Fibroblast of lung (primary cell): ENCODE measurements at places on chromosomes 12 and 14. TPM values are rescaled to one million over a fixed set of nuclear protein-coding genes. Genes with fewer than 3 reads are reported as not detected.

DNA sequence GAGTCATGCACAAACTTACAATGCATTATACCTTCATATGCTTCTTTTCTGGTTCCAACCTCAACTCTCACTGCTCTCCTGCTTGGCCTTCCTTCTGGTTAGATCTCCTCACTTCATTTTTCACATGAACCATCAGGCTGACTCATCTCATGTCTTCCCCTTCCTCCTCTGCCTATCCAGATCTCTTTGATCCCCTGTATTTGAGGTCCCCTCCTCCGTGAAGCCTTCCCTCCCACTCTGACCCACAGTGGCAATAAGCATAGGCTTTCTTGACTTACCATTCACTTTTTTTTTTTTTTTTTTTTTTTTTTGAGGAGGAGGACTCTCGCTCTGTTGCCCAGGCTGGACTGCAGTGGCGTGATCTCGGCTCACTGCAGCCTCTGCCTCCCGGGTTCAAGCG is 14.7 kb upstream of the ASIC1 start:
- no peak for DNase-seq

DNA sequence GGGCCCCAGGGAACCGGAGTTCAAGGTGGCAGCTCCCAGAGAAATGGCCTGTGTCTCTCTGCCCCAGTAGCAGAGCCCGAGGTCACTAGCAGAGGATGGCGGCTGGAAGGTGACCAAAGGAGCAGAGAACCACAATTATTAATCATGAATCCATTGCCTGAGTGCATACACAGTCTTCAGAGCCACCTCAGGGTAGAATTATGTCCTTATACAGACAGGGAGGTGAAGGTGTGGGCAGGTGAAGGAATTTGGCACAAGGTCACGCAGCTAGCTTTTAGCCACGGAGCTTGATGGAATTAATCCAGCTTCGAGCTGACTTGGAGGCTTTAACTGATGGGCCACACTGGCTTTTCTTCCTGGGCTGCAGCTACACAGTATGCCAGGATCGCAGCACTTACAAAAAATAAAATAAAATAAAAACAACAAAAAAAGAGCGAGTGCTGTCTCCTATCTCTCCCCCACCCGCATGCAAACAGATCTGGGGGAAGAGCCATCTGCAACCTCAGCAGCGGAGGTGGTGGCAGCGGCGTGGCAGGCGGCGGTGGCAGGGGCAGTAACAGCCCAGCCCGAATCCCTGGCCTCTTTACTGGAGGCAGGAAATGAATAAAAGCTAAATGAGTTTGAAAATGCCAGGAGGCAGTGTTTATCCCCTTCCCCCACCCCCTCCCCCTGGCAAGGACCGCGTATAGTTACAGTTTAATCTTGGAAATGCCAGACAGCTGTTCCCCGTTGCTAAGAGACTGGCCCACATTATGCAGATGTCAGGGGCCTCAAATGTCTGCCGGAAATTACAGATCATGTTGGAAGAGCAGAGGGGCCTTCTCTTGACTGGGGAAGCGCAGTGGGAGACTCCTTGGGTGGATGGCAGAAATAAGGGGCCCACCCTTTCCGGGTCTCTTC is 93.5 kb downstream of the LRRC74A start:
- DNase-seq: peak; percentile 91

- no peak for DNase-seq
Measured at GRCh38 chr14:102662636-102663430, 70.4 kb downstream of the RCOR1 start.

DNA sequence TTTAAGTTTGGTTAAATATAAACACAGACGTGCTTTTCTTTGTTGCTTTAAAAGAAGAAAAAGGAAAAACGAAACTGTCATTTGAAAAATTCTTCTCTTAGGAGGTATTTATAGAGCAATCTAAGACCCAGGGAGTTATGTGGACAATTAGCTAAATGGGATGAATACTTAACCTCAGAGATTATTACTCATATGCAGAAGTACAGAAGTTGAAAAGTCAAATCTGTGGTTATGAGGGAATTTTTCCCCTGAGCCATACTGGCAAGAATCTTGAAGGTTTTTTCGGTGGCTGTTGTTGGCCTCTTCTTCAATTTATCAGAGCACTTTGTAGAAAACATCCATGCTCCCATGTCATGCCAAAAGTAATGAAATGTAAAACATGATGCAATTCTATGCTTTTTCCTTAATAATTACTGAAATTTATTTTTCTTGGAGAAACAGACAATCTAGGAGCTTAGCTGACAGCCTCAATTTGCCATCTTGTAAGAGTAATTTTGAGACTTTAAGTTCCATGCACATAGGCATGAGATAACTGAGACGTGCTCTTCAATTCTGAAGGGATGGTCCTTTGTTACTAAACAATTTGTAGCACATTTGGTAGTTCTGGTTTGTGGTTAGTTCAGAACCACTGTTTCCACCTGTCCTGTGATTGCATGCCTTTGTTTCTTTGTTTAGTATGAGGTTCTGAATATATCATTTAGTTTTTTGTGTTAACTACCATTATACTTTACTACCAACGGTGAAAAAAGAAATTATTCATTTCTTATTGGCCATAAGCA is 126.6 kb downstream of the BCAT1 start:
- DNase-seq: peak; percentile 90

DNA sequence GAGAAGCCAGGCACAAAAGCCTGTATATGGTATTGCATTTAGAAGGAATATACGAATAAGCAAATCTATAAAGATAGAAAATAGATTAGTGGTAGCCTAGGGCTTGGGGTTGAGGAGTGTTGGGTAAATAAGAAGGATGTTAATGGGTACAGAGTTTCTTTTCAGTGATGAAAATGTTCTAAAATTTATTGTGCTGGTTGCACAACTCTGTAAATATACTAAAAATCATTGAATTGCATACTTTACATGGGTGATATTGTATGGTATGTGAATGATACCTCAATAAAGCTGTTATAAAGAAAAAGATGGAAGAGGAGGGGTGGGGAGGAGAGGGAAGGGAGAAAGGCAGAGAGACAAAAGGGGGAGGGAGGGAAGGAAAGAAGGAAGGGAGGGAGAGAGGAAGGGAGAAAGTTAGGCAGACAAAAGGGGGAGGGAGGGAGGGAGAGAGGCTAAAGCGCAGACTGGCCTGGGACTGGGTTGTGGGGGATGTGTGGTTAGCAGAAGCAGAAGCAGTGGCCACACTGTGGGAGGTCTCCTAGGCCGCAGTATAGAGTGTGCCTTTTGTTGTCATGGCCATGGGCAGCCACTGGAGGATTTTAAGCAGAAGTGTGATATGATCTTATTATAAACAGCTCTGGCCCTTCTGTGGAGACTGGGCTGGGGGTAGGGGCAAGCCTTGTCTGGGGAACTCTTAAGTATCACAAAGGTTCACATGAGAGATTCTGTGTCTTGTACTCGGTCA is 73.6 kb upstream of the ELK3 start:
- peak; percentile 26 for DNase-seq

- no peak for DNase-seq
Measured at GRCh38 chr14:24181371-24182077, 7.1 kb downstream of the IPO4 start.

DNA sequence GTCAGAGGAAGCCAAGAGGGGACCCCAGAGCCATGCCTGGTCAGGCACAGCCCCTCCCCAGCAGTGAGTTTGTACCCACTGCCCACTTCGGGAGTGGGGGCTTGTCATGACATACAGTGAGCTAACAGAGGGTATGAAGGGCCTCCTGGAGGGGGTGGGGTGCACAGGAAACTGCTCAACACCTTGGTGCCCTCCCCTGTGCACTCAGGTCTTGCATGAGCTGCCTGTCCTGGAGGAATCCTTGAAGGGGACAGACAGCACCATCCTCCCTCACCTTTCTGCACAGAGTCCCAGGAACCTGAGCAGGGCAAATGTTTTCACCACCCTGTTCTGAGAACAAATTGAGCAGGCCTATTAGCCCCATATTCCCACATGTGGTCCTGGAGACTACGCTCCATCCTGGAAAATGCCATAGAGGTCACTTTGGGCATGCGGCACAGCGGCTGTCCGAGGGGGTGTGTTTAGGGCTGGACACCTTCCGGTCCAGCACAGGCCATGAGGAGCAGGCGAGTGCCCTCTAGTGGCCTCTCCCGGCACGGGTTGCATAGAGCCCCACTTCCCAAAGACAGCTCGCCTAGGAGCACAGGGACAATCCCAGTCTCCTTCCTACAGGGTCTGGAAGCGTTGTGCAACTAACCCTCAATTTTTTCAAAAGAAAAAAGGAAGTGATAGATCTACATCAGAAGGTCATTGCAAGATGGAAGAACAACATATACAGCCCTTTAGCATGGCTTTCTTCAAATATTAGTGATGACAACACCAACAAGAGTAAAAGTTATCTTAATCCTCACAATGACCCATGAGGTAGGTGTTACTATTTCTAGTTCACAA is 31.9 kb upstream of the ZFP36L1 start:
- DNase-seq: peak; percentile 69

DNA sequence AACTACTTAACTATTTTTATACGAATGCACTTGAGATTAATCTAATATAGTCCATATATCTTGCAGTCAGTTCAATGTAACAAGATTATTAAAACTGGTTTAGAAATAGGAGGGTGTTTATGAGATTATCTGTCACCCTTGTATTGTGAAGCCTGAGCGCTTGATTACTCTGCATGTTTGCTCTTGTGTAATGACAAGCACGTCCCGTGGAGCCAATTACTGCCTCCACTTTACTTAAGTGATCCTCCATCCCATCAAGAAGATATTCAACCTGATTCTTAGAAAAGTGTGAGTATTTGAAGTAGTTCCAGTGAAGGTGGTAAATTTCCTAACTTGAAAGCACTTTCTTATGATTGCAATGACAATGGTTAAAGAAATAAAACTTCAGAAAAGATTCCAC is 415.2 kb upstream of the GARIN6 start:
- no peak for DNase-seq

DNA sequence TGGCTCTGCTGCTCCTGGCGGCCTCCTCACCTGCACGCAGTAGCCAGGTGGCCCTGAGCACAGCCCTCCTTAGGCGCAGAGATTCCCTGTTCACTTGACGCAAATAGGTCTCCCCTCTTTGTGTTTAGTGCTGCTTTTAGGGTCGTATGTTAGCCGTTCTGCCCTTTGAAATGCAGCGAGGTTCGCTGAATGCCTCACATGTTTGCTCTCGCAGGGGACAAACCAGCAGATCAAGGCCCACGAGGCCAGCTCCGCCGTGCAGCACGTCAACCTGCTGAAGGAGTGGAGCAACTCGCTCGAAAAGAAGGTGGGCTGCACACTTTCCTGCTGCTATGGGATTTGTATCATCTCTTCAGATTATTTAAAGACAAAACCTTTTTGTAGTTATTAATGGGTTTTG is 31.4 kb upstream of the AMN start:
- DNase-seq: no peak

DNA sequence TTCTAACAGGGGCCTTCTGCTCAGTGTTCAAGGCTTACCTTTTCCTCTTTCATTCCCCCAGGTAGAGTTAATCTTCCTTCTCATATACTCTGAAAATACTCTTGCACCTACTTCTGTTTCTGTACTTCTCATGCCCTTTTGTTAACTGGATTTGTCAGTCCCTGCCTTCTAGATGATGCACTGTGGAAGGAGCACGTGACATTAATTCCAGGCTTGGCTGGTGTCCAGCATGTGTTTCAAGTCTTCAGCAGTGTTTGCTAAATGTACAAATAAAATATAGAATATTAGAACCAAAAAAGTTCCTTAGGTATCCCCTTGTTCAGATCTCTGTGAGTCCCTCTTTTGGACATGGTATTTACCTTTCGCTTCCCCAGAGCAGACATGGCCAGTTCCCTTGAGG is 27.9 kb upstream of the EVL start:
- peak; percentile 72 for DNase-seq

- DNase-seq: no peak
Measured at GRCh38 chr14:99136401-99136800, 135.6 kb downstream of the BCL11B start.

- no peak for DNase-seq
Measured at GRCh38 chr14:30517737-30518136, 41.2 kb upstream of the G2E3 start.

DNA sequence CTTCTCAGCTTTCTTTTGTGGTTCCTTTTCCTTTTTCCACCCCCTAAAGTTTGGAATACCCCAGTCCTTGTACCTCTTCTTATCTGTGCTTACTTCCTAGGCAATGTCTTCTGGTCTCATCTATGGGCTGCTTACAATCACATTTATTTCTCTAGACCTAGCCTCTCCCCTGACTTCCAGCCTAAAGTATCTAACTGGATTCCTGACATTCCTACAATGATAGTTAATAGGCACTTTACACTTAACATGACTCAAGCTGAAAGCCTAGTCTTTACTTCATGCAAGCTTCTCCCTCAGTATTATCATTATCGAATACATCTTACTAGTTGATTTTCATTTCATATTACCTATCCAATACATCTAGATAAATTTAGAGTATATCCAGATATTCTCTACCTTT is 21.2 kb downstream of the CLECL1 start:
- peak; percentile 31 for DNase-seq

- DNase-seq: peak; percentile 67
Measured at GRCh38 chr12:91127751-91128150, 16.5 kb upstream of the LUM start.

DNA sequence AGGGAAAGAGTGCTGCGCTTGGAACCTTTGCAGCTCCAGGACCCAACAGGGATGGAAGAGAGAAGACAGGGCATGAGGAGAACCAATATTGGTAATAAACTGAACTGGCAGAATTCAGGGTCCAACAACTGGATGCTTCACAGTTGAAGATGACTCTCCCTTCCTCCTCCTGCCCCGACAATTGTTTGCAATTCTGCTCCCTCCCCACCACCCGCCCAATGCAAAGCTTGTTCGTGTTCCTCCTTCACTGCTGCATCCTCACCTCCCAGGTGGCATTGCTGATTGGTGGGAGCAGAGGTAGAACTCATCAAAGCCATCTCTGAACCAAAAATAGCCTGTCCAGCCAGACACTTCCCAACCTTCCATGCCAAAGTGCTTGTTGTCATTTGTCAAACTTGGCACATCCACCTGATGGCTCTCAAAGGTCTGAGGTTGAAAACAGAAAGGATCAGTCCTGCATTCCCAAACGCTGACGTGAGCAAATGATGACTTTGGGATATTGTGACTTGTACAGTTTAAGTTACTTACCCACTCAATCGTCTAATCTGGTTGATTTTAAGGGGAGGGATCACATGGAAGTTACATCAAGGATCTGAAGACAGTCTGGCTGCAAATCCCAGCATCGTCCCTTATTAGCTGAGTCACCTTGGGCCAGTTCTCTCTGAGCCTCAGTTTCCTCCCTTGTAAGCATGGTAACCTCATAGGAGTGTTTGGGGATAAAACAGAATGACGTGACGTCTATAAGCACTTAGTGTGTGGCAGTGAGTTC is 242.6 kb upstream of the CRY1 start:
- no peak for DNase-seq

The OLR1 gene
- total RNA-seq: 0.26 and 1.2 TPM in 2 replicates

The KIF26A gene
- under 0.01 and 2.0 TPM in 2 replicates for total RNA-seq

The TPH2 gene
- total RNA-seq: not detected in 2 replicates

The SLCO1B1 gene
- total RNA-seq: not detected in 2 replicates

The UNG gene
- total RNA-seq: 23.5 and 23.9 TPM in 2 replicates

The MAP3K12 gene
- 37.8 and 40.8 TPM in 2 replicates for total RNA-seq

The AMN gene
- under 0.01 TPM in 2 replicates for total RNA-seq
